Fibroblast of skin of abdomen (primary cell): ENCODE measurements at places on chromosomes 16 and 17.

DNA sequence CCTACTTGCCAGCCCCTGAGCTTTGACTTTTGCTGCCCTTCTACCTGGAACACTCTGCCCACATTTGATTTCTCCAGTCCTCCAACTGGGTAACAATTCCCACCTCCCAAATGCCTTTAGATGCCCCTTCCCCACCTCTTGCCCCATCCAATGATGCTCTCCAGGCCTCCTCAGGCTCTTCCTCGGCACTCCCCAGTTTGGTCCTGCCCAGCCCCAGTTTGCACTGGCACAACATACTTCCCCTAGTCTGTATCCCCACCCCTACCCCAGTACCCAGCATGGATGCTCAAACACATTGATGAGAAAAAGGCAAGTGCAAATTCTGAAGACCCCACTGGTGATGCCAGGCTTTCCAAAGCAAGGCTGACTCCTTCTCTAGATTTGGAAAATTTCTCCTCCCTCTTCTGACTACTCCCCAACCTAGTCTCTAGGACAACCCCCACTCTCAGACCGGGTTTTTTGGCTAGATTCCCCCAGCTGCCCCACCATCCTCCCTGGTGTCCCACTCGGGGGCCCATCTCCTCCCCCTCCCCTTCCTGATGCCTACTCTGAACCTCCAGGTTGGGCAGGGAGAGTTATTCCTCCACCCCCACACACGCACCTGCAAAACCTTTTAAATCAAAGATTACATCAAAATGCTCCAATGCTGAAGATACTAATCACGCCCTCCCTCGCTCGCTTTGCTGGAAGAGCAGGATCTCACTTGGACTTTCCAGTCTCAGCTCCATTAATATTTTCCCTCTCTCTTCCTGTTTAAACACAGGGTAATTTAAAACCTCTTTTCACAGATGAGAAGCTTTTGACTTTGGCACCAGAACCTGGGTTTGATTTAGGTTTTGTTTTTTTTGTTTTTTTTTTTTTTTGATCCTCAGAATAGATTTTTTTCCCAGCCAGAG, 94.9 kb downstream of the TMEM132E start:
- no peak for DNase-seq

GRCh38 chr16:10181196-10182162, 749 bp downstream of the GRIN2A start:
- DNase-seq, result peak; percentile 57

GRCh38 chr17:82767041-82767754, 15.3 kb downstream of the TBCD start:
- DNase-seq, result peak; percentile 33

DNA sequence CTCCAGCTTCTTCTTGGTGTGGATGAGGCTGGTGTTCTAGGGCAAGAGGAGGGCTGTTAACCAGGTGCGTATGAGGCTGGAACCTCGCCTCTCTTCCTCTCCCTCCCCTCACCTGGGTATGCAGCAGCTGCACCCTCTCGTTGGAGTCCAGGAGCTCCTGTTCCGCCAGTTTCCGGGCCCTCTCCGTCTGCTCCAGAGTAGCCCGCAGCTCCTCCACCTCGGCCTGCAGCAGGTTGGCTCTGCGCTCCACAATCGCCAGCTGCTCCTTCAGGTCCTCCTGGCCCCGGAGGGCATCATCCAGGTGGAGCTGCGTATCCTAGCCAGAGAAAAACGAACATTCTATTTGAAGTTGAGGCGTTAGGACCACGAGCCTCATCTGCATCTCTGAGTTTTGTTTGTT, 25.4 kb downstream of the MYH3 start:
- DNase-seq, result no peak

DNA sequence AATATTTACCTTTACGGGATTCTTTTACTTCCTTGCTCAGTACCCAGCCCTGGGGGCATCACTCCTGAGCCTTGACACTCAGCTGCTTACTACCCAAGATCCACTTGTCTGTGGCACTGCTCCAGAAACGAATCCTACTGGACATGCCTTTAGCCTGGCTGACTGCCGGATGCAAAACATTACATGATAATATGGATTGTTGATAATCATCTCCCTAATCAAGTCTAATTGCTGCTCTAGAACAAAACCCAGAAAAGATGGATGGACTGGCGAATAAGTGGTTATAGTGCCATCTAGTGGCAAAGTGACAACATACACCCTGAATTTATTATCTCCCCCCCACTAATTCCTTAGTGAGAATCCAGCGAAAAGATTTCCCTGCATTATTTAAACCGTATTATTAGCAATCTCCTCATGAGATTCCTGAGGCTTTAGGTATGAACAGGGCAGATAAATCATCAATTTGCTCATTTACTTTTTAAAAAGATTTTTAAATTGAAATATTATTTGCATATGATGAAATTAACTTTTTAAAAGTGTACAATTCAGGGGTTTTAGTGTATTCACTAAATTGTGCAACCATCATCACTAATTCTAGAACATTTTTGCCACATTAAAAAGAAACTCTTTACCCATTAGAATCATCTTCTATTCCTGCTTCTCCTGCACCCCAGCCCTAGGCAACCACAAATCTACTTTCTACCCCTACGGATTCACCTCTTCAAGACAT, 61.6 kb downstream of the RGS9 start:
- peak; percentile 57 for DNase-seq

DNA sequence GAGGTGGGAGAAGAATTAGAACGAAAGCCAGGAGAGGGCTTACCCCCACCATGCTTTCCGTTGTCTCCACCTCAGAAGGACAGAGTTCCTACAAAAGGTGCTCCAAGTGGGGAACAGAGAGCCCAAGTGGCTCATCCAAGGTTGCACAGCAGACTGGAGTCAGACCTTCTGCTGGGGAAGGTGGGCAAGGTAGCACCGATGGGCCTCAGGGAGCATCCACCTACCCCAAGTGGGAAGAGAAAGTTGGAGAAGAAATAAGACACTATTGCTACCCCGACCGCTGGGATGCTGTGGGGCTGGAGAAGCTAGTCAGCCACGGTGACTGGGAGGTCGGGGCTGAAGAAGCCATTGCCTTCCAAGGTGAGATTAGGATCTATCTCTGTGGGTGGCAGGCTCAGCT, 21.5 kb downstream of the UNC119 start:
- DNase-seq, result no peak

DNA sequence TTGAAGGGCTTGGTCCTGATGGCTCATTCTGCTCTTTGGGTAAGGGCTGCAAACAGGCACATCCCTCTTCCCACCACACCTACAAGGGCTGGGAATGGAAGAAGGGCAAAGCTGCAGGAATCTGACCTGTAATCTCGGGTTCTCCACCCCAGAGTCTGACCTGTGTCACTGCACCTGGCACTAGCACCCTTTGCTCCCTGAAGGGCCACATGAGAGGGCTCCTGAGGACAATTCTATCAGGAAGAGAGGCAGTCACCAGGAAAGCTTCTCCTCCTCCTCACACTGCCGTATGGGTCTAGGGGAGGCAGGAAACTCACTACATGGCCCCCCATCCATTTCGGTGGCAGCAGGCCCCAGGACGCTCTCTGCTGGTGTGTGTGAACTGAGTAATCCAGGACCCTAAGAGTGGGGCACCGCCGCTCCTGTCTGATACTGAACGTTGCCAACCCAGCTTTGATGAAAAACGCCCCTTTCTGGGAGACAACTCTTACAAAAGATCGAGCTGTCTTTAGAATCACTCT, 26.4 kb downstream of the TTLL6 start:
- DNase-seq, result no peak

DNA sequence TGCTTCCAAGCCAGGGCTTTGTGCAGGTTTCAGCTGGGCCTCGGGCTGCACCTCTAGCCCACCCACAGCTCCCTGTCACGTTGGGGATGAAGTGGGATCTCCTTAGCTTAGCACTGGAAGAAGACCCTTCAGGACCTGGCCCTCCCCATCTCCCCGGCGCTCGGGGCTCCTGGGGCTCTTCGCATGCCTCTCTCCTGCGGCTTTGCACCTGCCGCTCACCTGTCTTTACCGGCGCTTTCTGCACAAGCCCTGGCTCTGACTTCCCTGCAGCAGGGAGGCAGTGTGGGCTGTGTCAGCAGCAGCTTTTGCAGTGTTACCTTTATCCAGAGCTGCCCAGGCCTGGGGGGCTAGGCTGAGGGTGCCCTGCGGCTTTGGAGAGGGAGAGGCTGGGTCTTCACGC, 52.3 kb downstream of the NT5M start:
- DNase-seq, result no peak

DNA sequence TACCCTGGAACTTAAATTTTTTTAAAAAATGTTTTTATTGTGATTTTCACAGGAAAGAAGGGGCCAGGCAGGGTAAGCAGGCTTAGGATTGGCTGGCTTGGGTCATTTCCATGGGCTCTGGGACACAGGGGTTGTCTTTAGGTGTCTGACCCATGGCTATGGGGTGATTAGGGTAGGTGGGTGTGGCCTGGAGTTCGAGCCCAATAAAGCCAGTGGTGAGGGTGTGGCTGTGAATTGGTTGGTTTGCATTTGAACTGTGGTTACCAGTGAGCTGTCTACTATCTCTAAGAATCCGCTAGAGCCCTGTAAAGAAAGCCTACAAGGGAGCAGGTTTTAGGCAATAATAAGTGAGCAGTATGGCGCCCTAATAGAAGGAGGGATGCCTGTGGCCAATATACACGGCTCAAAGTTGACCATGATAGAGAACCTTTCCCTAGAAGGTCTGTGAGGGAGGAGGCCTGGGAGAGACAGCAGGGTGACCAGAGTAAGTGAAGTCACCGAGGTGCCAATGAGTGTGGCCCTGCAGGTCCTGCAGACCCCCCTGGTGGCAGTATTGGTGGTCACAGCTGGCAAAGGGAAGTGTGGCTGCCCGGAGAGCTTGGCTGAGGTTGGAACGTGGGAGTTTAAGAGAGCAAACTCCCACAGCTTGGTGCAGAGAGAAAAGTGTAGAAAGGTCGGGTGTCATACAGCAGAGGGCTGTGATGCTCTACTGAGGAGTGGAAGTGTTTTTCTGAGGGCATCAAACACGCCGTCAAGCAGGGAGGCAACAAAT, 454.0 kb downstream of the WWOX start:
- DNase-seq, result no peak

DNA sequence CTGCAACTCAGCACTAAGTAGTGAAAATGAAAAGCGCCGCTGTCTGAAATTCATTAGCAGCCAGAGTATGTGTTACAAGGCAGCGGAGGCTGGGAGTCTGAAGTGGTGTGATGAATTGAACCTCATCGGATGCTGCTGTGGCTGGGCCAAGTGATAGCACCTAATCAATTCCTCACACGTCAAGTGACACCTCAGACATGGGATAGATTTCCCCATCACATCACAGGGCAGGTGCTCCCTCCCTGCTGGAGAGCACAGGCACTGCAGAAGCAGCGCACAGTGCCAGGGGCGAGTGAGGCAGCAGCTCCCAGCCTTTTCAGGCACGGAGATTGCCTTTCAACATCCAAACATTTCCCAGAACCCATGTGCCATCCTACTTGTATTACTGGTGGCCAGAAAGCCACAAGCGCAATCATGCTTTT, 32.2 kb downstream of the DRC3 start:
- DNase-seq, result no peak

- DNase-seq, result no peak
Observed at GRCh38 chr17:21330436-21331160, 45.6 kb upstream of the KCNJ12 start.

GRCh38 chr17:35167046-35167445, 19.4 kb downstream of the UNC45B start:
- DNase-seq, result no peak

DNA sequence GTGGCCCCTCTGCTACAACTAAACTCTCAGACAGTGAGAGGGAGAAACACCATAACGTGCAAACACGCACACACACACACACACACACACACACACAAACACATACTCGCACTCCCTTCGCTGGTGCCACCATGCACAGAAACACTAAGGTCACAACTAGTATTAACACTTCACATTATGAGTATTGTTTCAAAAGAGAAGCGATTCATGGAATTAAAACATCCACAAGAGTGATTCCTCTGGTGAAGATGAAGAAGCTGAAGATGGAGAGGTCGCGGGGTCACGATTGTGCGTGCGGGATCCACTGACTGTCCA, 7.1 kb upstream of the GHDC start:
- no peak for DNase-seq

- peak; percentile 73 for DNase-seq
Observed at GRCh38 chr16:66275775-66276428, 90.6 kb upstream of the CDH5 start.

- peak; percentile 31 for DNase-seq
Observed at GRCh38 chr17:36703860-36704266, 102.5 kb downstream of the MRM1 start.

- DNase-seq, result peak; percentile 16
Observed at GRCh38 chr16:81937305-81938038, 73.8 kb downstream of the SDR42E1 start.

DNA sequence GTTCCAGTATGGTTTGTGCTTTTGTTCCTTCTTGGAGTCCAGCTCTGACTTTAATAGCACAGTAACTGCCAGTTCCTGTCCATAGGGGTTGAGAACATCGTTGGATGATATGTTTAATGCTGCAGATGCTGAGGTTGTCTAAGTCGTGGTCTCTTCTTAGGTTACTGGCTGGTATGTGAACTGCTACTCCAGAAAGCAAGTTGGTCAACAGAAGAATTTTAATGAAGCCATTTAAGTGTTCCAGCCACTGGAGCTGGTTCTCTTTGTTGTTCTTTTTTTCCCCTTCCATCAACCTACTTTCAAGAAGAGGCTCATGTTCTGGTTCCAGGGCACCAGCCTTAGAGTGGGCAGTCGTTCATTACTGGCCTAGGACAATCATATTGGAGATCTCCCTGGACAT, 140.3 kb upstream of the TBX2 start:
- no peak for DNase-seq

DNA sequence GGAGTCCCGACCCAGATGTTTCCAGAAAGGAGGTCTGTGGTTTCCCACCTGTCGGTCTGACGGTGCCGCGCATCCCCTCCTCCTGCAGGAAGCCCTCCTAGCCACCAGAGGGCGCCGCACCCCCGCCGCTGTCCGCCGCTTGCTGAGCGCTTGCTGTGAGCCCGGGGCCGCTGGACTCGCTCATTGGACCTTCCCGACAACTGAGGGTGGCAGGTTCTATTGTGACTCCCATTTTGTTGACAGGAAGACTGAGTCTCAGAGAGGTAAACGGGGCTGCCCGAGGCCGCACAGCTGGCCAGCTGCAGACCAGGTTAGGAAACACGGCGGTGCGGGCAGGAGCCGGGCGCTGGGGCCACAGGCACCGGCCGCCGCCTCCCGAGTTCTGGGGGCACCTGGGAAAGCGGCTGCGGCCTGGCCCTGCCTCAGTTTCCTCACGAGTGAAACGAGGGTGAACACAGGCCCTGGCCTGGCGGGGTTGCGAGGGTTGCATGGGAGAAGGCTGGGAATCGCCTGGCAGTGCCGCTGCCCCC, 191.1 kb upstream of the CIBAR2 start:
- peak; percentile 37 for DNase-seq
